GM19239 (cell line): ENCODE measurements at places on chromosomes 1 and 21.

DNA sequence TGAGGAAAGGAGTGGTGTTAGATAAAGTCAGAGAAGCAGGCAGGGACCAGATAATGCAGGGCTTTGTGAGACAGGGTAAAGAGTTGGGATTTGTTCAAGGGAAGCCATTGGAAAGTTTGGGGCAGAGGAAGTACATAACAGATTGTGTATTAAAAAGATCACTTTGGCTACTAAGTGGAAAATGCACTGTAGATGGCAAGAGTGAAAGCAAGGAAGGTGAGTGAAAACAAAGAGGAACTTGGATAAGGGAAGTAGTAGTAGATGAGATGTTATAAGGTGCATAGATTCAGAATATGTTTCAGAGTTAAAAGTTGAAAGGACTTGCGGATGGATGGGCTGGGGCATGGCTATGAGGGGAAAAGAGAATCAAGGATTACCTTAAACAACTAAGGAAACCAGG, 17.4 kb downstream of the MRPL39 start:
- DNase-seq: no peak

DNA sequence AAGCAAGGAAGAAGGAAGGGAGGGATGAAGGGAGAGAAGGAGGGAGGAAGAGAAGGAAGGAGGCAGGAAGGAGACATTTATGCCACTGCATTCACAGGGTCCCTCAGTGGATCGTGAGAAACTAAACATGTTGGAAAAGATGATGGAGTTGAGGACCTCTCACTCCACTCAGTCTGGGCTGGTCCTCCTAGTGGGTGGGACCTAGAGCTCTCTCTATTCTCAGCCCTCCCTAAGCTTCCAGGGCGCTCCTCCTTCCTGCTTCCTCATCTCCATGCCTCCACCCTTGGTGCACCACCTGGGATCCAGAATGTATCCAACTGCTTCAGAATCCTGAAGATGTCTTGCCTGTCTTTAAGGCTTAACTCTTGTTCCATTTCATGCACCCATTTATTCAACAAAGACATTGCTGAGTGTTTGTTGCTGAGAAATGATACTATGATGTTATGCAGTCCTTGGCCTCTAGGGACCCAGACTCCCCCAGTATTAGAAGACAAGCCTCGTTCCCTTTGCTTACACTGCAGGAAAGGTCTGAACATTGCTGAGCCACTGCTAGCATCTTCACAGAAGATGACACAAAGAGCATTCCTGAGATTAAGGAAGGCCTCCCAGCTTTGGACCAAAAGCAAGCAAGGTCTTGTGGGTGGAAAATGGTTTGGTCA, 88.5 kb downstream of the BEND5 start:
- no peak for DNase-seq

DNA sequence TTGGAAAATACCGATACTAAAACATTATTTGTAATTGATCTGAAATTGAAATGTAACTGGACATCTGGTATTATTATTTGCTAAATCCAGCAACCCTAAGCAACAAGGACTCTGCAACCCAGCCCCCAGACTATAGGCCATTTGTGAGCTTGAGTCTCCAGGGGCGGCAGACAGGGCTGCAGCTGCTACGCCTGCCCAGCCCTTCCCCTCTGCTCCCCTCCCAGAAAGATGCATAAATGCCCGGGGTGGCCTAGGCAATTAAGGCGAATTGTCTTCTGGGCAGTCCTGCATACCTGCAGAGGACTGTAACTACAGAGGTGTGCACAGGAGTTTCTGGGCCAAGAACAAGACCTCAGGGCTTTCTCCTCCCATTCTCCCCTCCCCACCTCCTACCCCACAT, 41.2 kb upstream of the LBR start:
- no peak for DNase-seq

DNA sequence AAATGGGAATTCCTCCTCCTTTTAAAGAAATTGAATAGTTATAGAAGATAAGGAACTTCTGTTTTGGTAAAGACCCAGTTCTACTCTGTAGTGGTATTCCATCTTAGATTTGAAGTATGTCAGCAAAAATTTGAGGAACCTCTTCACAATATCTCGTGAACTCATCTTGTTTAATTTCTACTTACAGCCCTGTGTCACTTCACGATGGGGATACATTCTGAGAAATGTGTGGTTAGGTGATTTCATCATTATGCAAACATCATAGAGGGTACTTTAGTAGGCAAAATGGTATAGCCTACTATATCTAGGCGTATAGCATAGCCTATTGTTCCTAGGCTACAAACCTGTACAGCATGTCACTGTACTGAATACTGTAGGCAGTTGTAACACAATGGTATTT, 36.0 kb downstream of the ALG6 start:
- no peak for DNase-seq

- no peak for DNase-seq
Measured at GRCh38 chr1:182972829-182973228, 19.9 kb upstream of the SHCBP1L start.

DNA sequence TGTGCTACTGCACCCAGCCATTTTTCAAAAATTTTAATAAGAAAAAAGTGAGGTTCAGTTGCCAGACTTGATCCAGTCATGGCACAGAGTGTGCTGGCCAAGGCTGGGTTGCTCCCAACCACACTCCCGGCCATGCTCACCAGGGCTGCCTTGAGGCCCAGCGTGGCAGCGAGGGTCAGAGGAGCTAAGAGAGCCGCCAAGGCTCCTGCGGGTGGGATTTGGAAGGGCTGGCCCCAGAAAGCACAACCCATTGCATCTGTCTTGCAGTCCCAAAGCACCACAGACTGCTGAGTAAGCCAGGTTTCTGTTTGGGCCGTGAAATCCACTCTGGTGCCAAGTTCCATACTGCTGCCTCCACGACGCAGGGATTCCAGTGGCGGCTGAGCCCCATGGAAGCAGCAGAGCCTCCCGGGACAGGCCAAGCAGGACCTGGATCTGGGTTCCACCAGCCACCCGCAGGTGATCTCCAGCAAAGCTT, 22.6 kb downstream of the ZBTB17 start:
- DNase-seq: no peak

DNA sequence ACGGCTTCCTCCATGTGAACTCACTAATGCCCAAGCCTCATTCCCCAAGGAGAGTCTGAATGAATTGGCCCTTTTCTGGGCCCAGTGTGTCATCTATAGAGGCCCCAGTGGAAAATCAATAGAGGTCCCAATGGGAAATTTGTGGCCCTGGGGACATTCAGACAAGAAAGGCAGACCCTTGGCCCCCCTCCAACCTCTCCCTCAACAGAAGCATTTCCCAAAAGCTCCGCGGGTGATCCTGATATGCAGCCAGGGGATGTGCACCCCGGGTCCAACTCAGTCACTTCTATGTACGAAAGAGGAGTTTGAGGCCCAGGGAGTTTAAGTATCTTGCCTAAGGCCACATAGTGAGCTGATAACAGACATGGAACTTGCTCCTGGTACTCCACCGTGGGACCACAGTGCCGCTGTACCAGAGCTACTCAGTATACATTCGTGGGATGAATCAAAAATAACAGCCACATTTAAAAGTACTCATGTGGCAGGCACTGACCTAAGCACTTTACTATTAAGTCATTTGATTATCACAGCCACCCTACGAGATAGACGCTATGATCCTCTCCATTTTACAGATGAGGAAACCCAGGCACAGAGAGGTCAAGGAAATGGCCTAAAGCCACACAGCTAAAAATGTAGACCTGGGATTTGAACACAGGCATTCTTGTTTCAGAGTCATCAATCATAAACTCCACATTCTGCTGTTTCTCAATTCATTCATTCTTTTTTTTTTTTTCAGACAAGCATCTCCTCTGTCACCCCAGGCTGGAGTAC, 8.5 kb downstream of the EPHA2 start:
- DNase-seq: no peak

DNA sequence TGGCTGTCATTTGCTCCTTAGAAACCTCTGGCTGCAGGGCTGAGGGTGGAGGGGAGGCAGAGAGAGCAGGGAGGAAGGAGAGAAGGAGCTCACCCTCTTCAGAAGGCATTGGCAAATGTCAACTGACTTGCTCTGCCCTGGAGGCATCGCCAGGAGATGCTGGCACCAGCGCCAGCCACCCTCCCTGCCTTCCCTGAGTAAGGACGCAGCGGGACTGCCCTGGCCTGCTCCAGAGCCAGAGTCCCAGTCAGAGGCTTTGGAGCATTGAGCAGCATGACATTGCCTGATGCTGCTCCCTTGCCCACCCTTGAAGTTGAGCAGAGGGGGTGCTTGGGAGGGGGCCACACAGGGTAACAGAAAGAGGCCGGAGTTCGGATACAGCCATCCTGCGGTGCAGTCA, 62.3 kb downstream of the DISP3 start:
- DNase-seq: no peak

GRCh38 chr1:105872817-105873216, 1183.7 kb upstream of the PRMT6 start:
- no peak for DNase-seq

DNA sequence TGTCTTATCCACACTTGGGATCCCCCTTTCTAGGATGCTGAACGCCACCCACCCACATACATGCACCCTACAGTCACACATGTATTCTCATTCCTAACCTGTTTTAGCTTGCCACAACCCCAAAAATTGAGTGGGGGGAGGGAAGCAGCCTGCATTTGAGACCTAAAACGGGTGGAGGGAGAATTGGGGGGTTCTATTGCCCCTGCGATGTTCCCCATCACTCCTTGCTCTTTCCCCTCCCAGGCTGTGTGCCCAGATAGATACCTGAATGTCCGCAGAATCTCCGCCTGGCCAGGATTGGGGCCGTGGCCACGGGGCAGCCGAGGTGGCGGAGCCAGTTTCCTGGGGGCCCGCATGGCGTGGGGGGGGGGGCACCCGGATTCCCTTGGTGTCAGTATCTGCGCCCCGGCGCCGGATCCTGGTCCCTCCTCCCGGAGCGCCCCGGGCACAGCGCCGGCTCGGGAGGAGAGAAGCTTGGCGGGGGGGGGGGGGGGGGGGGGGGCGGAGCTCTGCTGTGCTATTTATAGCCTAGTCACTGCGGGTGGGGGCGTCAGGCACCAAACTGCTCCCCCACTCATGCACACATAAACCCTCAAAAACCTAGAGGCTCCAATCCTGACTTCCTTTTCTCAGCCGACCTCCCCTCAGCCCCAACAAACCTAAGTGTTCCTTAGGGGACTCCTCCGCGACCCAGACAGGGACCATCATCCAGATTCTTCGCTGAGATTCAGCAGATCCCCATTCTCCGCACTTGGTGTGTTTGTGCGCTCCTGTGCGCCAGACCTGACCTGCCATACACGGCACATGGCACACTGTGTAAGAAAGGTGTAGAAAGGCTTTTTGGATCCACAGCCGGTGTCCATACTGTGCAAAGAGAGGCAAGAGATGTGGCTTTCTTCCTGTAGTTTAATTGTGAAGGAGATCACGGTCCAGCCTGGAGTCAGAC, 1.9 kb downstream of the ANKRD34A start:
- no peak for DNase-seq

- no peak for DNase-seq
Measured at GRCh38 chr1:35030756-35031446, 844 bp downstream of the ZMYM6 start.

DNA sequence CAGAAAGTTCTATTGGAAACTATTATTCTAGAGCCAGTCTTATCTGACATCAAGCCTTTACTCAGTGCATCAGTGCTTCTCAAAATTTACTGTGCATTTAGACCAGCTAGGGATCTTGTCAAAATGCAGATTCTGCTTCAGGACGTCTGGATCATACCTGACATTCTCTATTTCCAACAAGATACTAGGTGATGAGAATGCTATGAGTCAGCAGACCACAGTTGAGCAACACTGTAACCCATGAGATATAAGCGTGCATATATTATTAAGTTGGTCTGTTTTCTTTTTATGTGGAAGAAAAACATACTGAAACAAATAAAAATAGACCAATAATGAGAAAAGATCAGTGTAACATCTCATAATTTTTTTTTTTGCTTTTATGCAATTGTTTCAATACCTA, 40.4 kb upstream of the KCNH1 start:
- DNase-seq: no peak

GRCh38 chr21:14602382-14602958, 56.4 kb upstream of the SAMSN1 start:
- peak; percentile 3 for DNase-seq

DNA sequence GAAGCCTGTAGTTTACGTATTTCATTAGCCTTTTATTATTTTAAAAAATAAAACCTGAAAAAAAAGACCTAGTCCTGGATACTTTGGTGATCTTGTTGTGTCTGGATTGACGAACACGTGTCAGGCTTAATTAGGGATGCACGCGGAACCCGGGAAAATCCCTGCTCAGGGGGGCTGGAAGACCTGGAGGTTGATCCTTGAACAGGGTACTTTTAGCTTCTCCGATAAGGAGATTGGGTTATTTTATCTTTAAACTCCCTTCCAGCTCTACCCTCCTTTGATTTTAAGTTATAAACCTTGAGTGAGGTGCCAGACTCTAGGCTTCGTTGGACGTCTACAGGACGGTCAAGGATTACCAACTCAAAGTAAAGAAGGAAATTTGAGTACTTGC, 552 bp upstream of the ZNF691 start:
- no peak for DNase-seq

DNA sequence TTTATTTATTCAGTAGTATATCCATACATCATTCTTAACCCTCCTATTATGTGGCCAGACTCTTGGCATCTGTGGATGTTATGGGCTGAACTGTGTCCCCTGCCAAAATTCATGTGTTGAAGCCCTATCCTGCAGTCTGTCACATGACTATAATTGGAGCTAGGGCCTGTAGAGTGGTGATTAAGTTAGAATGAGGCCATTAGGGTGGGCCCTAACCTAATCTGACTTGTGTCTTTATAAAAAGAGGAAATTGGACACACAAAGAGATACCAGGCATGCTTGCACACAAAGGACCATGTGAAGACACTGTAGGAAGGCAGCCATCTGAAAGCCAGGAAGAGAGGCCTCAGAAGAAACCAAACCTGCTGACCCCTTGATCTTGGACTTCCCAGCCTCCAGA, 6.6 kb downstream of the ZMYND12 start:
- DNase-seq: no peak

GRCh38 chr1:204591473-204592090, 75.4 kb downstream of the MDM4 start:
- no peak for DNase-seq

DNA sequence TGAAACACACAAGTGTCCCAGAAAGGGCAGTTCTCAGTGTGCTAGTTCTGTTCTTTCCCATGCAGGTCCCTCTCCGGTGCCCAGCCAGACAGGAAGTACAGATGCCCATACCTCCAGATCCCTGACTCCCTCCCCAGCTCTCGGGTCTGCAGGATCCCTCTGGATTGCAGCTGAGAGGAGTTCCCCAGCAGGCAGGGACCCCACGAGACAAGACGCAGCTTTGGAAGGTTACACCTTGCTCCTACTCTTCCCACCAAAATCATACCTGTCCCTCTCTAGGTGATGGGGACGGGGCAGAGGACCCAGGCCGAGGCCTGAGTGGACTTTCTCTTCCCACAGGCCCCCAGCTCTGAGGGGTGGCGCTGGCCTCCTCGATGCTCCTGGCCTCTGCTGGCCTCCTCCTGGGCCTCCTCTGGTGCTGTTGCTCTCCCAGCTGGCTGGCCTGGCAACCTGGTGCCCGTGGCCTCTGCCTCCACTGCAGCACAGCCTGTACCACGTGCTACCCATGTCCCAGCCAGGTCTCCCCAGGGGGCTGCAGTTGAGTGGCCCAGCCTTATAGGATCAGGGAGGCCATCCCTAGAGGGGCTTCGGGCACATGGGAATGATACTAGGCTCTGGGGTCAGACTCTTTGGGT, 9.4 kb downstream of the LDLRAD2 start:
- no peak for DNase-seq
